D341Med (cell line): ENCODE measurements at places on chromosomes 6 and 20.

GRCh38 chr6:37137201-37138090, 32.5 kb upstream of the PIM1 start:
- DNase-seq: no peak

- no peak for DNase-seq
These were observed 53.0 kb downstream of the SNAP25 start for GRCh38 chr20:10271494-10272219.

GRCh38 chr6:156013155-156013554, 557.5 kb upstream of the NOX3 start:
- DNase-seq: no peak

GRCh38 chr6:134299236-134299635, 18.7 kb downstream of the SGK1 start:
- DNase-seq: no peak

- DNase-seq: no peak
These were observed 441.9 kb upstream of the ID4 start for GRCh38 chr6:19395316-19395715.
